ENCODE measurements at places on chromosomes 5 and 9. TPM values are rescaled to one million over a fixed set of nuclear protein-coding genes. Genes with fewer than 3 reads are reported as not detected.

- H3K27ac ChIP-seq = no peak overlapping the region
- peaks cover 29% of the 10 kb centered on the region for H3K4me1 ChIP-seq
- no peaks in the 10 kb centered on the region for H3K36me3 ChIP-seq
- DNase-seq = no peak
Measured at GRCh38 chr5:158175934-158176481, 317.1 kb upstream of the CLINT1 start.

The ZNF879 gene
- 7.2 TPM for total RNA-seq

The RASGEF1C gene
- total RNA-seq = 0.36 TPM

DNA sequence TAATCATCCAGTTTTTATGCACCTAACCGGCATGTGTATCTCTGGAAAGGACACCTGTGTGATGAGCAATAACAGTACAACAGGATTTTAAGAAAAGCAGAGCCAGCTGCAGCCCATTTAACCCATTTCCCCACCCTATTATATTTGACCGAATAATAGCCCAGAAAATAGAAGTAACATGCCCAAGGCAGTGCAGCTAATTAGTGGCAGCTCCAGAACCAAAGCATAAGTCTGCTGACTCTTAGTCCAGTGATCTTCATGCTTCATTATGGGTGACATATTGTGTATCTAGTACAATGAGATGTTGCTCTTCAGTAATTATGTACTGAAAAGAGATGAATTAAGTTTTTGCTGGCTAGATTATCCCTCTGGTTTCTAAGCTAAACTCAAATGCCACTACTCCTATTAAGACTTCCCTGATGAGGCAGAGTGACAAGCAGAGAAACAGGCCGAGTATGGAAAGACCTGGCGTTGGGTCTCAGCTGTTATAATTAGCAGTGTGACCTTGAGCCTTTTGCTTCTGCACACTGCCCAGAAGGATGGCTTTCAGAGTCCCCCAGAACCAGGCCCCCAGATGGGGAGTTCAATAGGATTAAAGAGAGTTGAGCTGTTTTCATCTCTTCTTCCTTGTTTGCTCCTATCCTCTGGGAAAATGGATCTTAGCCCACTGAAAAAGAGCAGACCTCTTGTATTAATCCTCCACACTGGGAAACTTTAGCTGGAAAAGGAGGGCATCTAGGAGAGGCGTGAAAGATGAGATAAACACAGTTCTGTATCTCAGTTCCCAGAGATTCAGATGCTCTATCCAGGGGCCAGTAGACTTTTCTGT lies 10.8 kb upstream of the C1QTNF3 start:
- H3K27ac ChIP-seq = no peak overlapping the region
- peaks cover 4% of the 10 kb centered on the region for H3K36me3 ChIP-seq
- no peak for DNase-seq
- no peak overlapping the region for H3K4me3 ChIP-seq
- H3K27me3 ChIP-seq = no peaks in the 10 kb centered on the region

DNA sequence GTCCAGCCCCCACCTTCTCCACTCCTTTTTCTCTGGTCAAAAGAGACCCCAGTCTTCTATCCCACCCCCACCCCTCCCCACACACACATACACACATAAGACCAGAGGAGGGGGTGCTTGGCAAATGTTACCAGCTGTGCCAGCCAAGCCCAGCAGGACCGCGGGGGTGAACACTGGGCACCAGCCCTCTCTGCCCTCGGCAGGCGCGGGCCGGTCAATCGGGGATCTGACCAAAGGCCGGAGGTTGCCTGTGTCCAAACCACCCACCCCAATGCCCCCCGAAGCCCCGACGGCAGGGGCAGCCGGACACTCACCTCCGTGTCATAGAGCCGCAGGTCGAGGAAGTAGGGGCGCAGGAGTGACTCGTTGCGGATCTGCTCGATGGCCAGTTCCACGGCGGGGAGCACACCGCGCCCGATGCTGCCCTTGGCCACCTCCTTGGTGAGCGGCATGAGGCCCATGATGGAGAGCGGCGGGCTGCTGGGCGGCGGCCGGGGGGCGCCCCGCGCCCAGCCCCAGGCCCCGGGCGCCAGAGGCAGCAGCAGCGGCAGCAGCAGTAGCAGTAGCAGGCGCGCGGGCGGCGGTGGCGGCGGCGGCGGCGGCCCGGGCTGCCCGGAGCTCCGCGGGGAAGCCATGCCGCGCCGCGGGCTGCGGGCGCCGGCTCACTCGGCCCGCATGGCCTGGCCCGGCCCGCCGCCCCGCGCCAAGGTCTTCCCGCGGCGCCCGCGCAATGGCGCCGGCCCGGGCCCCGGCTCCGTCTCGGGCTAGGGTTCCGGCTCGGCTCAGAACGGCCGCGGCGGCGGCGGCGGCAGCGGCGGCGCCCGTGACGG lies 417 bp downstream of the GABBR2 start:
- H3K4me1 ChIP-seq = peaks cover 10% of the 10 kb centered on the region
- no peak overlapping the region for H3K27ac ChIP-seq
- H3K27me3 ChIP-seq = peaks cover 78% of the 10 kb centered on the region
- no peak for DNase-seq
- peak overlapping the region; percentile 81 for H3K4me3 ChIP-seq

The SMIM32 gene
- total RNA-seq = 12.8 TPM

The NUTM2G gene
- total RNA-seq = not detected

The SPINK6 gene
- not detected for total RNA-seq

The STKLD1 gene
- 3.9 TPM for total RNA-seq

DNA sequence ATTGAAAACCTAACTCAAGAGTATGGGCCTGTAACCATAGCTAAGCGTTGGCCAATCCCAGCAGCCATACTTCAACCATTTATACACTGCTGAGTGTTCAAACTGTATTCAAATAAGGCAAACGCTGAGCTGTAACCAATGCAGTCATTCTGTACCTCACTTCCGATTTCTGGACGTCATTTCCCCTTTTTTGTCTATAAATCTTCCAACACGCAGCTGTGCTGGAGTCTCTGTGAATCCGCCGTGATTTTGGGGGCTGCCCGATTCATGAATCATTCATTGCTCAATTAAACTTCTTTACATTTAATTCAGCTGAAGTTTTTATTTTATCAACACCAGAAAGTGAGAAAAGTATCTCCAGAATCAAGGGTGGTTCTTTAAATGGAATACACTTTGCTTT lies 31.7 kb downstream of the MTX3 start:
- peaks cover 28% of the 10 kb centered on the region for H3K4me1 ChIP-seq
- no peaks in the 10 kb centered on the region for H3K36me3 ChIP-seq
- H3K4me3 ChIP-seq = no peak overlapping the region
- H3K27me3 ChIP-seq = peaks cover 2% of the 10 kb centered on the region
- no peak for DNase-seq

DNA sequence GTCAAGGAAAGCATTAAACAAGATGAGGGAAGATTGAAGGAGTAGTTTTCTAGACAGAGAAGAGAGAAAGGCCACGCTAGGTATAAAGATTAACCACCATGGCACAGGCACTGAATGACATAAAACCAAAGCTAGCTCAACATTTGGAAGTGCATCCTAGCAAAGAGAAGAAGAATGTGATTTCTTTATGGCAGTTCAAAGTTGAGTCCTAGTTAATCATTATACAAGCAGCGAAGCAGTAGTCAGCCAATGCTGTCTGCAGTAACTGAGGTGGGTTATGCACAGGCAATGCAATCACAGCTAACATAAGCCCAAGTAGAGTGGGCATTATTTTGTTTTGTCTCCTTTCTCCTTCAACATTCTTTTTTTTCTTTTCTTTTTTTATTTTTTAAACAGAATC lies 24.0 kb upstream of the ANKRD31 start:
- DNase-seq = no peak
- no peak overlapping the region for H3K27ac ChIP-seq
- H3K36me3 ChIP-seq = no peaks in the 10 kb centered on the region
- no peak overlapping the region for H3K4me3 ChIP-seq

DNA sequence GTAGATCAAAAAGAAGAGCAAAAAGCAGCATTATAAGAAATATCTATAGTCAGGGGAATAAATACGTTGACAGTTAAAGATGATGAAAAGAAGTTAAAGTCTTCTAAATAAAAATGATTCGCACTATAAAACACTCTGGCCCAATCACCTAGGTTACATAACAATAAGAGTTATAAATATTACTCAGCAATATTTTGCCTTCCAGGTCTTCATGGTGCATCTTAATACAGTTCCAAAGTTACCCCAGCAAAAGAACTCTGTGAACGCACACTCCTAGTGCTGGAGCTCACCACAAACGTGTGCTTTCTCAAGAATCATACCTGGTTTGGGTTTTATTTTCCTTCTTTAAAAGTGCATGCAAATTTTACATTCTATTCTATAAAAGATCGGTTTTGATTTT lies 44.7 kb downstream of the EPB41L4A start:
- DNase-seq = no peak
- peaks cover 3% of the 10 kb centered on the region for H3K36me3 ChIP-seq
- H3K4me1 ChIP-seq = peaks cover 3% of the 10 kb centered on the region
- no peaks in the 10 kb centered on the region for H3K27me3 ChIP-seq
- peak overlapping the region; percentile 6 for H3K27ac ChIP-seq

The TAF11L10 gene
- not detected for total RNA-seq

- no peaks in the 10 kb centered on the region for H3K27me3 ChIP-seq
- no peak overlapping the region for H3K27ac ChIP-seq
- no peaks in the 10 kb centered on the region for H3K36me3 ChIP-seq
Measured at GRCh38 chr5:151869843-151870242, 54.8 kb downstream of the GLRA1 start.

- peak overlapping the region; percentile 98 for H3K4me3 ChIP-seq
- H3K4me1 ChIP-seq = peaks cover 31% of the 10 kb centered on the region
- peak overlapping the region; percentile 97 for H3K27ac ChIP-seq
- peaks cover 33% of the 10 kb centered on the region for H3K36me3 ChIP-seq
- no peak for DNase-seq
- no peaks in the 10 kb centered on the region for H3K27me3 ChIP-seq
Measured at GRCh38 chr5:61162832-61163567, 732 bp upstream of the SMIM15 start.

All from type B pancreatic cell (in vitro differentiated cells).